ENCODE measurements at places on chromosomes 6 and 20.

DNA sequence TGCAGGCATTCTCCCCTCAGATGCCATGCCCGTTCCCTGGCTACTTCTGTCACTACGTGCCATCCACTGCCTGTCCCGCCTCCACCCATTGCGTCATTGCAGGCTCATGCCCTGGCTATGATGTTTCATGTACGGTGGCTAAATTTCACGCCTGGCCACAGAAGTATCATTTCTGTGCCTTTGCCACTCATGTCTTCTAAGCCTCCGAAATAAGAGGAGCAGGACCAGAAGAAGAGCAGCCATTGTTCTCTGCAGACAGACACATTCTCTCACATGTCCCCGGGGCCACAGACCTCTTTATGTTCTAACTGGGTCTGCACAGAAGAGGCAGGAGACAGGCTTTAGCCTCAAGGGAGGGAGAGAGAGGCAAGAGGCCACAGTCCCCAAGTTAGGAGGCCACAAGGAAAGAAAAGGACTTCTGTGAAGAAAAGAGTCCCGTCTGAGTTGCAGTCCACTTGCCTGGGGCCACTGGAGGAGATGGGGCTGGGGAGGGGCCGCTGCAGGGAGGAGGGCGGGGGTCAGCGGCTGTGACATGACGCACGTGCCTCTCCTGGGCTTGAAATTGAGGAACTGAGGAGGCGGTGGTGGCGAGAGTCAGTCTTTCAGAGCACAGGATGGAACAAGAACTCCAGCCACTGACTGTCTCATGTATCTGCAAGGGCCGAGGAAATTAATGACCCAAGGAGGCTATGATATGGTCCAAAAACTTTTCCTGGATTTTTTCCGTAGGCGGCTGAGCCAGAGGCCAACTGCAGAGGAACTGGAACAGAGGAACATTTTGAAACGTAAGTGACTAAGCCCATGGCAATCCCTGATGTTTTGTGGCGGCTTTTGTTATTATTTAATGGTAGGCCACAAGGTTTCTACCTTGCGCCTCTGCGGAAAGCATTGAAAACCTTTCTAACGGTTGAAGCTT, 55.9 kb downstream of the TBC1D7 start:
- no peak for DNase-seq

DNA sequence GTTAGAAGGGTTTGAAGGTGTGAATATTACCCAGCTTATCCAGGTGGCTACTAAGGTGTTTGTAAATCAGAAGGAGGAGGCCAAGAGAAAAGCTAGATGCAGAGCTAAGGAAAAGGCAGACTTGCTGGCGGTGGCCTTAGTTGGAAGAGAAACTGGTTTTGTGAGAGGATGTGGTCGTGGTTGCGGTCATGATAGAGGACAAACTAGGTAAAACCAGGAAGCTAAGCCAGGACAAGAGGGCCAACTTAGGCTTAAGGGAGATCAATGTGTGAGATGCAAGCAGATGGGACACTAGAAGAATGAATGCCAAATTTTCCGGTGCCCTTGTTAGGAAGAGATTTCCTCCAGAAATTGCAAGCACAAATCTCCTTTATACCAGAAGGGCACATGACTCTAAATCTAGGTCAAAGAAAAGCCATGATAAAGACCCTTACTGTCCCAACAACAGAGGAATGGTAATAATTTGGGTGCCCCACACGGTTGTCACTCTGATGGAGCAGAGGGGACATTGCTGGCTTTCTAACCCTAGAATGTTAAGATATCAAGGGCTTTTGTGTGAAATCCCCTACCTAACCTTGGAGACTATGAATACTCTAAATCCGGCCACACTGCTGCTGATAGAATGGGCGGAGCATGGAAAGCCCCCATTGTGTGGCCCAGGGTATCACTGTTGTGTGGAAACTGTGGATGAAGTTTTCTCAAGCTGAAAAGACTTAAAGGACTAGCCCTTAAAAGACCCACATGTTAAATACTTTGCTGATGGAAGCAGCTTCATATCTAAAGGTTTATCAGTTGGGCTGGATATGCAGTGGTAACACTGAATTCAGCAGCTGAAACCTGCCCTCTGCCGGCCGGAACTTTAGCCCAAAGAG, 7.8 kb downstream of the IL22RA2 start:
- DNase-seq: peak; percentile 45

- DNase-seq: peak; percentile 36
These were observed 950 bp downstream of the KCTD20 start for GRCh38 chr6:36443471-36444428.

DNA sequence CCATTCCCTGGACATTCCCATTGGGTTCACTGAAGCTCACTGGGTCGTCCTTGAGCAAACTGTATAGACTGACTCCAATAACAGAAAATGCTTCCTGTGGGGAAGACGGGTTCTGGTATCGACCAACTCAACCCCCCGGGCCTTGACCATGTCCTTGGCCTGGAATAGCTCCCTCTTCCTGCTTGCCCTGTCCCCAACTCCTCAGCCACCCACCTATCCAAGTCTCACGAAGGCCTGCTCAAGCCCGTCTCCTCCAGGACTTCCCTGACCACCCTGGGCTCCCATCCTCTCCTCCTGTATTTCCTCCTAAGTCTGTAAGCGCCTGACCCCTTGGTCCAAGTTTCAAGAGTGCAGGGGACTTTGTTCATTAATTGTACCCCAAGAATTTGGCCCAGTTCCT, 2.8 kb upstream of the HMGA1 start:
- DNase-seq: no peak

GRCh38 chr6:118562248-118562647, 14.2 kb downstream of the PLN start:
- DNase-seq: no peak

DNA sequence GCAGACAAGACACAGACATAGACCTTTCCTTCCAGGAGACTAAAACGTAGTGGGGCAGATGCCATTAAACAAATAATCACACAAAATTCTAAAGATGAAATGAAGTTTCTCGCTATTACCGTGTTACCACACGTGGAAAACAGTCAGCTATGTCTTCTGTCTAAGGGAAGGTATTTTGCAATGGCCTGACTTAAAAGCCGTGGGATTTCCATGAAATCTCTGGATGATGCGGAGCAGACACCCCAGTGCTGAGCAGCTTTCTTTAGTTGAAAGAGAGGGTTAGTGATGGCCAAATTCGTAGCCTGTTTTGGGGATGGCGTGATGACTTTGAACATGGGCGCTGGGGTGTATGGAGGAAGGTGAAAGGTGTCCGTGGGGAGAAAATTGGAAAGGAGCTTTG, 281.8 kb downstream of the NRN1 start:
- no peak for DNase-seq

GRCh38 chr6:104750449-104750848, 109.3 kb downstream of the HACE1 start:
- no peak for DNase-seq

- DNase-seq: no peak
These were observed 324.7 kb upstream of the RUNX2 start for GRCh38 chr6:45003387-45003786.

GRCh38 chr6:22142856-22143255, 154.0 kb downstream of the PRL start:
- no peak for DNase-seq

DNA sequence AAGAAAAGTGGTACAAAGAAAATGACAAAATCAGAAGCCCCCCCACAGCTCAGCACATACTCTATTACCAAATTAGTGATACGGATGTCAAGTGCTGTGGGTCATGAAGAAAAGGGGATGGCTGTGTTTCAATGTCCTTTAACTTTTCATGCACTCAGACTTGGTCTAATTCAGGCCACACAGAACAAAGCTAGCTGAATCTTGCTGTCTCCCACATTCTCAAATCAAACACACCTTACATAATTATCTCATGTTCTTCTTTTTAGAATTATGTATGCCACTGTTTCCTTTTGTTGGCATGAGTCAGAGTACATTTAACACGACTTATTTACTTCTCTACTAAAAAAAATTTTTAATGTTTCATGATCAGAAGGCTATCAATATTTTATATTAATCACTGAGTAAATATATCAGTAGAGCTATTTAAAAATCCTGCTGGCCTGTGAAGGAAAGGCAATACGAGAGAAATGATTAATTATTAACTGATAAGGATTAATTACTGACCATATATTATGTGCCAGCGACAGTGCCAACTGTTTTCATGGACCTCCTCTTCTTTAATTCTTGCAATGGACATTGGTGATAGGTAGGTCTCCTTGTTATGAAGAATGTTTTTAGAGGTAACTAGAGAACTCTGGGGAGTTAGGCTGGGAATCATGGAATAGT, 596.5 kb upstream of the AGPAT4 start:
- no peak for DNase-seq

DNA sequence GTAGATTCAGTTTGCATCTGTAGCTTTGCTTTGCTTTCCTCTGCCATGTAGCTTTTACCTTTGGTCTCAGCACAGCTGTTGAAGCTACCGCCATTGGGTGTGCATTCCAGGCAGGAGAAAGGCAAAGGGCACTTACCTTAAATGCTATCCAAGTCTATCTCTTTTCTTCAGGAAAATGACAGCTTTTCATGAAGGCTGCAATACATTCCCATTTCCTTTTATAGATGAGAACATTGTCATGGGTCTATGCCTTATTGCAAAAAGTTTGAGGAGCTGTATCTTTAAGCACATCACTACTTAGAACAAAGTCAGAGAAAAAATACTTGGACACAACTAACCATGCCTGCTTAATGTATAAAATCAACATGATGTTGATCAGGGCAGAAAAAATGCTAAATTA, 266.8 kb downstream of the DOK5 start:
- DNase-seq: no peak

DNA sequence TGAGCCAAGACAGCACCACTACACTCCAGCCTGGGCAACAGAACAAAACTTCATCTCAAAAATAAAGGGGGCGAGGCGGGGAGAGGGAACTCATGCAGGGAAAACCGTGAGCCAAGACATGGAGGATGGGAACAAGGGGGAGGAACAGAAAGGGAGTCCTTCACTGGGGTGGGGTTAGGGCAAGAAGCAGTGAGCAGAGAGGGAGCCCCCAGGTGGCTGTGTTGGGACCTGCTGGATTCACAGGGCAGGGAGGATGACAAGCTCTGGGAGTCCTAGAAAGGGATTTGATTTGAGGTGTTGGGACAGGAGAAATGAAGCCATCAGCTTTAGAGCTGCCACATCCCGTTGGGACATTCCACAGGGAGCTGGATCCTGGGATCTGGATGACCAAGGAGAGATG, 90.6 kb upstream of the TOP1 start:
- no peak for DNase-seq

GRCh38 chr20:33671573-33672288, 2.5 kb downstream of the NECAB3 start:
- no peak for DNase-seq

DNA sequence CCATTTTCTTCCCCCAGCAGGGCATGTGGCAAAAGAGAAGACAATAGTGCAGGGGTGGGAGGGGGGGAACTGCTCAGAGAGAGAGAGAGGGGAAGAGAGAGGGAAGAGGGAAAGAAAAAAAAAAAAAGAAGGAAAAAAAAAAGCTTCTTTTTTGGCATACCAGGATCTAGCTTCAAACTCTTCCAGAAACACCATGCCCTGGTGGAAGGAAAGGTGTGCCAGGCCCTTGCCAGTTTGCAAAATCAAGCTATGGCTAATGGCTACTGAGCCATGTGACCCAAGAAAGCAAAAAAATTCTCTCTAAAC, 326 bp downstream of the ZMYND8 start:
- no peak for DNase-seq

GRCh38 chr20:47762699-47763268, 22.5 kb downstream of the SULF2 start:
- DNase-seq: no peak

DNA sequence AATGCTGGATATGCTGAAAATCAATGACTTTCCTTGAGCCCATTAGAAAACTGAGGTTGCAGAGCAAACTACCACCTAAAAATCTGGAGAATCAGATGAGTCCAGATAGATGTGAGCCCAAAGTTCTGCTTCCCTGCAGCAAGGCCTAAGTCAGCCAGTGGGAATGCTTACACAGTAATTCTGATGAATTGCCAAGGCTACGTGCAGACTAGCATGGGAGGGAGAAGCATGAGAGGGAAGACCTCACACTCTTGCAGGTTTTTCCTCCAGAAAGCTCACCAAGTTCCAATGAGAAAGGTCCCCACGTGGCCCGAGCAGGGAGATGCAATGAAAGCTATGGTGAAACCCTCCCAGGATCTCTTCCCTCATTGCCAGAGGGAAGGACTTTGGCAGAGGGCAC, 104.8 kb upstream of the SIRPA start:
- no peak for DNase-seq

DNA sequence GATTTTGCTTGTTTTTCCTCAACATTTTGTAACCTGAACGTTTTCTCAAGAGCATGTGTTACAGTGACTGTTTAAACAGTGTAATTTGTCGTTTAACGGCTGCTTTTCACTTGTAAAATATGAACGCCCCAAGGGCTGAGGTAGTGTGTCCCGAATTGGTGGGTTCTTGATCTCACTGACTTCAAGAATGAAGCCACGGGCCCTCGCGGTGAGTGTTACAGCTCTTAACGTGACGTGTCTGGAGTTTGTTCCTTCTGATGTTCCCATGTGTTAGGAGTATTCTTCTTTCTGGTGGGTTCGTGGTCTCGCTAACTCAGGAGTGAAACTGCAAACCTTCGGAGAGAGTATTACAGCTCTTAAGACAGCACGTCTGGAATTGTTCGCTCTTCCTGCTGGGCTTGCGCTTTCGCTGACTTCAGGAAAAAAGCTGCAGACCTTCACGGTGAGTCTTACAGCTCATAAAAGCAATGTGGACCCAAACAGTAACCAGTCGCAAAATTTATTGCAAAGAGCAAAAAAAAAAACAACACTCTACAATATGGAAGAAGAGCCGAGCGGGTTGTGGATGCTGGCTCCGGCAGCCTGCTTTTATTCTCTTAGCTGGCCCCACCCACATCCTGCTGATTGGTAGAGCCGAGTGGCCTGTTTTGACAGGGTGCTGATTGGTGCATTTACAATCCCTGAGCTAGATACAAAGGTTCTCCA, 25.1 kb upstream of the TRIM27 start:
- no peak for DNase-seq

DNA sequence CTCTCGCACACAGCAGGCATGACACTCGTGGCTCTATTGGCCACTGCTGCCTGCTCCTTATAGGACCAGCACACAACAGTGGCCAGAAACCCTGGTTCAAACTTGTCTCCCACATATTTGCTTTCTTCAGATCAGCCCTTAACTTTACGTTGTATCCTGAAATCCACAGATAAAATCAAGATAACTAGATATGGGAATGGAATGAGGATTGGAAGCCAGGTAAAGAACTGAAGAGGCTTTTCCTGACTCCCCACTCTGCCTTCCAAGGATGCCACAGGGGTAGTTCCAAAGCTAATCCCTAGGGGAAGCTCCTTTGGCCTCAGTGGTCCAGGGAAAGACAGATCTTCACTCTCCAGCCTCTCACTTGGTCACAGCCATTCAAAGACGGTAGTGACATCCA, 86.5 kb downstream of the INSM1 start:
- no peak for DNase-seq

DNA sequence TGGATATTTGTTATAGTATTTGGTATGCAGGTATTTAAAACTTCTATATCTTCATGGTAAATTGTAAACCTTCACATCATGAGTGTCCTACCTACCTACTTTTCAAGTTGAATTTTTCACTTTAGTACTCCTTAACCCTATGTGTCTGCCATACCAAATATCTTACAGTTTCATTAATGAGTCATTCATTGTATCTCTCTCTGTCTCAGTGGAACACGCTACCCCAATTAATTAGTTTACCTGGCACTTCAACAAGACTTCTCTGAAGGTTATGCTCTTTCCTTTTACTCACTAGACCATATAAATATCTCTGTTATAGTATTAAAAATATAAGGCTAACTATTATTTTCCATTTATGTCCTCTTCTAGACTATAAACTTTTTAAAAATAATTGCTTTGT, 123.9 kb upstream of the GJE1 start:
- no peak for DNase-seq
